ENCODE measurements at places on chromosomes 12 and 14.

- no peak for DNase-seq
Observed at GRCh38 chr14:91298576-91298975, 54.1 kb upstream of the GPR68 start.

DNA sequence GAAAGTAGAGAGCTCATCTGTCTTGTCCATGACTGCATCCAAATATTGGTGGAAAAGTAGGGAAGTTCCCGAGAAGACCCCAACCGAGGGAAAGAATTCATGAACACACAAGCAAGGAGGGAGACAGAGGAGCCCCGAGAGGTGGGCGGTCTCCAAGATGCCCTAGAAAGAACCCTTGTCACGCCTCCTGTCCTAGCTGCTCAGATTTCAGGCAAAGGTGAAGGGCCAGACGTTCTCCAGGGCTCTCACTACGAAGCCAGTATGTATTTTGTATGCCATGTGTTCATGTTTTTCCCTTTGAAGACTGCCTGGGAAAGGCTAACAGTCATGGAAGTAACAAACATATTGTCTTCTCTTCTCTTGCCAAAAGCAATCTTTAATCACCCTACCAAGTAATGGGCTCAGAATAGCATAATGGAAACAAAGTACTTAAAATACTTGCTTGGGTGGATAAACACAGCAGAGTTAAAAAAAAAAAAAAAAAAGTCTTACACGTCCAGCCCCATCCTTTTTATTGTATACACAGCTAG, 99.2 kb upstream of the TBX3 start:
- no peak for DNase-seq

- DNase-seq: no peak
Observed at GRCh38 chr12:101691503-101692096, 5.8 kb upstream of the CHPT1 start.

DNA sequence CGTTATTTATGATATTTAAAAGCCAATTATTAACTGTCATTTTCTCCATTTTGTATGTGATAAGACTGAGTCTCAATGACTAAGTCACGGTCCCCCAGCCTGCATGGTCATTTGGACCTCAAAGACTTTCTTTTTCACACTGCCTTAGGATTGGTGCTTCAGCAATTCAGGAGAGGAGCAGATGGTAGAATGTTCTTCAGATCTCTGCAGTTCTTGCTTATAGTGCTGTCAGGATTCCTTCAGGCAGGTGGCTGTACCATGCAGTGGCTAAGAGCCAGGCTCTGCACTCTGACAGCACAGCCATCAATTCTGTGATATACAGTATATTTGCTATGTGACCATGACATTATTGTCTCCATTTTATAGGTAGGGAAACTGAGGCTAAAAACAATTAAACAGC, 18.7 kb downstream of the SSPN start:
- DNase-seq: no peak
